ENCODE measurements at places on chromosomes 5 and 9.

GRCh38 chr5:86880344-86880743, 262.6 kb downstream of the COX7C start:
- no peak for DNase-seq

- no peak for DNase-seq
Measured at GRCh38 chr9:3962971-3963642, 336.8 kb downstream of the GLIS3 start.

DNA sequence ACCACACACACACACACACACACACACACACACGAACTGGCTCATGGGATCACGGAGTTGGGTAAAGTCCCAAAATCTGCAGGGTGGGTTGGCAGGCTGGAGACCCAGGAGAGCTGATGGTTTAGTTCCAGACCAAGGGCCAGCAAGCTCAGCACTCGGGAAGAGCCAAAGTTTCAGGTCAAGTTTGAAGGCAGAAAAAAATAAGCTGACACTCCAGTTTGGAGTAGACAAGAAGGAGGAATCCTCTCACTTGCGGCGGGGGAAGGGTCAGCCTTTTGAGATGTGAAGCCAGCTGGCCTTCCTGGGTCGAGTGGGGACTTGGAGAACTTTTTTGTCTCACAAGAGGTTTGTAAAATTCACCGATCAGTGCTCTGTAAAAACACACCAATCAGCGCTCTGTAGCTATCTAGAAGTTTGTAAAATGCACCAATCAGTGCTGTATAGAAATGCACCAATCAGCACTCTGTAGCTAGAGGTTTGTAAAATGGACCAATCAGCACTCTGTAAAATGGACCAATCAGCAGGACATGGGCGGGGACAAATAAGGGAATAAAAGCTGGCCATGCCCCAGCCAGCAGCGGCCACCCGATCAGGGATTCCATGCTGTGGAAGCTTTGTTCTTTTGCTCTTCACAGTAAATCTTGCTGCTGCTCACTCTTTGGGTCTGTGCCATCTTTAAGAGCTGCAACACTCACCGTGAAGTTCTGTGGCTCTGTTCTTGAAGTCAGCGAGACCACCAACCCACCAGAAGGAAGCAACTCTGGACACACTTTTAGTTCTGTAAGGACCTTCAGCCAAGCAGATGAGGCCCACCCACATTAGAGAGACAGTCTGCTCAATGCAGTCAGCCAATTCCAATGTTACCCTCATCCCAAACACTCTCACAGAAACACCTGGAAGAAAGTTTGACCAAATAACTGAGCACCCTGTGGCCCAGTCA, 37.8 kb upstream of the UNC5A start:
- DNase-seq: no peak

DNA sequence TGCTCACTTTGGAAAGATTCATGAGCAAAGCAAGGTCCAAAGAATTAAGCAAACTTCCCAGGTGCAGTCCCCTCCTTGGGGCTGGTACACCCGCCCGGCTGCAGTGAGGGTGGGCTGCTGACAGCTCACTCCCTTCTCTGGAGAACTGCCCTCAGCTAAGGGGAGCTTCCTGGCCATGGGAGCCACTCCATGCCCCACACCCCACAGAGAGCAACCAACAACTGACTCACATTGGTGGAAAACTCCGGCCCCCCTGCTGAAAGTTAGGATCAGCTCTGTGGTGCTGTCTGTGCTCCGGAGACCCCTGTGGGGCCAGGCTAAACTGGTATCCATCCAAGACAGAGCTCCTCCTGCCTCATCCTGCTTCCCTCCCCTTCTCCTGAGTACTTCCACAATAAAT, 223.0 kb downstream of the GABBR2 start:
- no peak for DNase-seq

DNA sequence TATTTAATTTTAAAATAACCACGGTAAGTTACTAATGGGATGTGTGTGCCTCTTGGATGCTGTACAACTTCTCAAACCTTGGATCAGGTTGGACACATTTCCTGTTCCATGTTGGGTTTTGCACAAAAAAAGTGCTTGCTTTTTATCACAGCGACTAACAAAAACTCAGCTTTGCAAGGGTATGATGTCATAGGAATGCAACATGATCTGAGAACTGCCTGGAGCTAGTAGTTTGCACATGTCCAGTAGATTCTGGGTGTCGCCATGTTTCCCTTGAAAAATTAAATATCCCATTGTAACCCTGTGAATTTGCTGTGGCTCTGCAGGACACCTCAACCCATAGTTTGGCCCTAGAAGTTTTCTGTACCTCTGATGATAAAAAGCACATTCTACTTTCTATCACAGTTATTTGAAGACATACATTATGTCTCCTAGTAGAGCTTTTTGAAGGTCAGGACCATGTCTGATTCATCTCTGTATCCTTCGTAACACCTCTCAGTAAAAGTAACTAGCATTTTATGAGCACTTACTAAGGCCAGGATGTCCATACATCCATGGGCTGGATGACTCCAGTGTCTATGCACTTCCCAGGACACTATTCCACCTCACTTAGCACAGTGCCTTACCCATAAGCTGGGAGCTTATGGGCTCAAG, 11.5 kb upstream of the FRMPD1 start:
- DNase-seq: no peak

DNA sequence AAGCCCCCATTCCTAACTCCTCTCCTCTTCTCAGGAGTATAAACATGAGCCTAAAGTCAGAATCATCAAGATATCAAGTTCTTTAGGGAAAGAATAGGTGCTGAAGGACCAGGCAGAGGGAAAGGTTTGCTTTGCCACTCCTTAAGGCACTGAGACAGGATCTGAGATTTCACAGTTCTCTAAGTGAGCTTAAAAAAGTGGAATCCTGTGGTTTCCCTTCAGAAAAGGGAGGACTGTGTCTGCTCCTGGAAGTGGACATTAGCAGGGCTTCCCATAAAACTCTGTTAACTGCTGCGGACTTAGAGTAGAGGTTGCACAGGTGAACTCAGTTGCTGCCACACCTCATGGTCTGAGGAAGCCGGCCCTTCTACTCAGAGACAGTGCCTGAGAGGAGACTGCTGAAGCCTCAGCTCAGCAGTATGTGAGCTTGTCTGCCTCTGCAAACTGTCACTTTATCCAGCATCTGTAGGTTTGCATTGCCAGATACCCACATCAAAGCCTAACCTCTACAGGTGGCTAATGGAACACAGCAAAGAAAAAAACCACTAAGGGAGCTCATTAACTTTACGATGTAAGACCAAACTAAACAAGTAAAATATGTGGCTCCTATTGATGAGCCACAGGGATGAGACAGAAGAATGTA, 42.9 kb downstream of the RIC1 start:
- DNase-seq: no peak
